ENCODE measurements at places on chromosomes 2 and 18.

GRCh38 chr2:206361407-206362045, 81.8 kb upstream of the ADAM23 start:
- no peak for DNase-seq

GRCh38 chr2:38323623-38324022, 53.5 kb downstream of the ATL2 start:
- DNase-seq = no peak

GRCh38 chr2:44098050-44098449, 70.6 kb upstream of the PPM1B start:
- no peak for DNase-seq

- DNase-seq = no peak
Observed at GRCh38 chr18:41128545-41128944, 826.5 kb upstream of the PIK3C3 start.

DNA sequence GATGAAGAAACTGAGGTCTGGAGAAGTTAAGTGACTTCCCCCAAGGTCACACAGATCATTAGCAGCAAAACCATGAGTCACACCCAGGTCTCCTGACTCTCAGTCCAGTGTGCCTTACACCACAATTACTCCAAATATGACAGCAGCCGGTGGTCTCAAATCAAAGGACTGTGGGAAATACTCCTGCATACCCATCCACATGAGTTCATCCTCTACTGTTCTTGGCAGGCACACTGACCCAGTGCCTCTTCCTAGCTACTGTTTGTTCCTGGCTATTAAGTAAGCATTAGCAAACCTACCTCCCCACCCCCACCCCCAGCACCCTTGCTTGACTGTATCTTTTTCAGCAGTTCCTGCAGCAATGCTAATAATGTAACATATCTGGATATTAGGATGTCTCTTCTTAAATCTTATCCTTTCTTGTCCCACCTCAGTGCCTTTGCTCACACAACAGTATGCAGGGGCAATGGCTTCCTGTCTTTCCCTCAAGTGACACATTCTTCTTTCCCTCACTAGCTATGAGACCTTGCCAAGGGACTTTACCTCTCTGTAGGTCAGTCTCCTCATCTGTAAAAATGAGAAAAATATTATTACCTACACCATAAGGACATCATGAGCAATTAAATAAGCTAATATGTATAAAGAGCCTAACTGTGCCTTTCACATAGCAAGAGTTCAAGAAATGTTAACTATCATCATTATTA, 46.2 kb downstream of the FAM98A start:
- no peak for DNase-seq

DNA sequence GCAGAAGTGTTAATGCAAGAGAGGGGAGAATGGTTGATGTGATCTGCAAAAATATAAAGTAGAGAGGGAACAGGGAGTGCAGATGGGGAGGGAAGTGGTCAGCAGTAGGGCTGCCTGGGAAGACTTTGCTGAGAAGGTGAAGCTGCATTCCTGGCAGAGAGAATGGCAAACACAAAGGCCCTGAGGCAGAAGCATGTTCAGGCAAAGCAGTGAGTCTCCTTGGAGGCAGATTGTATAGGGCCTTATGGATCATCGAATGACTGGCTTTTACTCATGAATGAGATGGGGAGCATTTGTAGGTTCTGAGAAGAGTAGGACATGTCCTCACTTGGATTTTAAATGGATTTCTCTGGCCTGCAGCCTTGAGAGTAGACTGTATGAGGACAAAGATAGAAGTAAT, 9.5 kb downstream of the ITGA6 start:
- no peak for DNase-seq

DNA sequence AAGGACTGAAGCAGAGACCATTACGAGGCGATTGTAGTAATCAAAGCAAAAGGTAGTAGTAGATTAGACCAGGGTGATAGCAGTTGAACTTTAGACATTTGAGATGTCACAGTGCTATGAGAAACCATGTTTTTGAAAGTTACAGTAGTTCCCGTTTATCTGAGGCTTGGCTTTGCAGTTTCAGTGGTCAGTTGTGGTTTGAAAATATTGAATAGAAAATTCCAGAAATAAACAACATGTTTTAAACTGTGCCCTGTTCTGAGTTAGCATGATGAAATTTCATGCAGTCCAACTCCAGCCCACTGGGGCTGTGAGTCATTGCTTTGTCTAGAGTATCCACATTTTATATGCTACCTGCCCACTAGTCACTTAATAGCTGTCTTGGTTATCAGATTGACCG, 47.5 kb downstream of the ZNF638 start:
- no peak for DNase-seq

All from NCI-H510A (cell line).